ENCODE measurements at places on chromosomes 5 and 9. TPM values are rescaled to one million over a fixed set of nuclear protein-coding genes. Genes with fewer than 3 reads are reported as not detected.

AKNA gene
- total RNA-seq, result 5.2 TPM

NCS1 gene
- total RNA-seq, result 28.1 TPM

WNT8A gene
- not detected for total RNA-seq

PCDHB1 gene
- total RNA-seq, result not detected

SNCAIP gene
- total RNA-seq, result 19.8 TPM

FLT4 gene
- total RNA-seq, result 28.6 TPM

SH3PXD2B gene
- 15.9 TPM for total RNA-seq

CCL28 gene
- total RNA-seq, result 0.65 TPM

EGFL7 gene
- total RNA-seq, result 532 TPM

FOXD1 gene
- 0.30 TPM for total RNA-seq

AUH gene
- total RNA-seq, result 12.2 TPM

FOXD4 gene
- not detected for total RNA-seq

ARL14EPL gene
- total RNA-seq, result under 0.01 TPM

PLAC8L1 gene
- not detected for total RNA-seq

TTF1 gene
- 10.8 TPM for total RNA-seq

CHSY3 gene
- 21.9 TPM for total RNA-seq

ADAMTS13 gene
- 1.1 TPM for total RNA-seq

FAM200C gene
- 6.5 TPM for total RNA-seq

FBN2 gene
- total RNA-seq, result 272 TPM

SHROOM1 gene
- total RNA-seq, result 7.3 TPM

PTPN3 gene
- not detected for total RNA-seq

SPINK9 gene
- total RNA-seq, result not detected

PCDHB3 gene
- total RNA-seq, result not detected

TXNDC8 gene
- total RNA-seq, result not detected

TEK gene
- total RNA-seq, result 110 TPM

GNG10 gene
- total RNA-seq, result 76.7 TPM

PPP3R2 gene
- total RNA-seq, result not detected

PCDHB16 gene
- total RNA-seq, result under 0.01 TPM

NUTM2F gene
- total RNA-seq, result not detected

SHISAL2B gene
- not detected for total RNA-seq

SLC4A9 gene
- total RNA-seq, result not detected

CBY3 gene
- total RNA-seq, result not detected

GLT6D1 gene
- not detected for total RNA-seq

PHF24 gene
- total RNA-seq, result not detected

FBXW11 gene
- total RNA-seq, result 64.3 TPM

FAM169A gene
- 0.30 TPM for total RNA-seq

PGM5 gene
- 0.46 TPM for total RNA-seq

FBP2 gene
- not detected for total RNA-seq

IFNA13 gene
- not detected for total RNA-seq

SLC22A5 gene
- total RNA-seq, result 2.9 TPM

DRD1 gene
- not detected for total RNA-seq

DOK3 gene
- 3.6 TPM for total RNA-seq

IL4 gene
- not detected for total RNA-seq

GPR150 gene
- total RNA-seq, result 0.30 TPM

FAM151B gene
- 3.3 TPM for total RNA-seq

SUB1 gene
- total RNA-seq, result 141 TPM

AHRR gene
- 12.3 TPM for total RNA-seq

HEMGN gene
- total RNA-seq, result not detected

ADGRD2 gene
- total RNA-seq, result not detected

SLC36A2 gene
- not detected for total RNA-seq

AFAP1L1 gene
- 54.0 TPM for total RNA-seq

ANKRD18B gene
- 2.6 TPM for total RNA-seq

SLIT3 gene
- under 0.01 TPM for total RNA-seq

PLGRKT gene
- total RNA-seq, result 19.8 TPM

ZBTB43 gene
- 6.8 TPM for total RNA-seq

LIX1 gene
- total RNA-seq, result not detected

C5orf34 gene
- total RNA-seq, result 6.7 TPM

ANKRD18A gene
- total RNA-seq, result under 0.01 TPM

IFNK gene
- total RNA-seq, result not detected
